Muscle of back (tissue), 13 donors: ENCODE measurements at places on chromosomes 11 and 22. TPM values are rescaled to one million over a fixed set of nuclear protein-coding genes. Genes with fewer than 3 reads are reported as not detected.

DNA sequence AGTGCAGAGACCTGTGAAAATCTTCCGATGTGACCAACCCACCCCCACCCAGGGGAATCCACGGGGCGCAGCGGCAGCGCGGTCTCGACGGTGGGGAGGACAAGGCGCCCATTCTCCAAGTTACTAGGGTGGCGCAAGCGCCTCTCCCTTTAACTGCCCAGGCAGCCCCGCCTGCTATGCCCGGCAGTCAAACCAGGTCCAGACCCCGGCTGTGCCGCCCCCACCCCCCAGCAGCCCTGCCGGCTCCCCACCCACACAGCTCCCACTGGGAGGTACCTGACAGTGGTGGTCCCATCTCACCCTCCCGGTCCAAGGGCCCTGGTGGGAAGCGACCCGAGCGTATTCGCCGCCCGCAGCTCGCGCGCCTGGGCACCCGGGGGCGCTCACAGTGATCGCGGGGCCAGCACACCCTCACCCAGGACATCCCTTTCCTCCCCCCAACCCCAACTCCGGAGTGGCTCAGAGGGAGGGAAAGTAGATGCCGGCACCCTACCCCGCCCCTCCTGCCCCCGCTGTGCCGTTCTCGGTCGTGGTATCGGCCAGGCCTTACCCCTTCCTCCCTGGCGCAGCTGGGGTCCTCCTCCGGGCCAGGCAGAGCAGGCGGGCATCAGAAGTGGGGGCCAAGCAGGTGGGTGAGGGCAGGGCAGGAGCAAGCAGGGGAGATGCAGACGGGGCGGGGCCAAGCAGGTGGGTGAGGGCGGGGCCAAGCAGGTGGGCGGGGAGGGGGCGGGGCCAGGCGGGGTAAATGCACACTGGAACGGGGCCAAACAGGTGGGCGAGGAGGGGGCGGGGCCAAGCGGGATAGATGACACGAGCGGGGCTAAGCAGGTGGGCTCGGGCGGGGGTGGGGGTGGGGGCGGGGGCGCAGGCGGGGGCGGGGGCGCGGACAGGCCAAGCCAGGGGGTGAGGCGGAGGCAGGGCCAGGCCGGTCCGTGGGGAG lies at the start of gene TRPM5:
TRPM5 (minus strand) TSS at position 634 of the 940 bp plus-strand sequence. CDS start 21,478 bp downstream, outside the sequence.
- DNase-seq, result no peak

DNA sequence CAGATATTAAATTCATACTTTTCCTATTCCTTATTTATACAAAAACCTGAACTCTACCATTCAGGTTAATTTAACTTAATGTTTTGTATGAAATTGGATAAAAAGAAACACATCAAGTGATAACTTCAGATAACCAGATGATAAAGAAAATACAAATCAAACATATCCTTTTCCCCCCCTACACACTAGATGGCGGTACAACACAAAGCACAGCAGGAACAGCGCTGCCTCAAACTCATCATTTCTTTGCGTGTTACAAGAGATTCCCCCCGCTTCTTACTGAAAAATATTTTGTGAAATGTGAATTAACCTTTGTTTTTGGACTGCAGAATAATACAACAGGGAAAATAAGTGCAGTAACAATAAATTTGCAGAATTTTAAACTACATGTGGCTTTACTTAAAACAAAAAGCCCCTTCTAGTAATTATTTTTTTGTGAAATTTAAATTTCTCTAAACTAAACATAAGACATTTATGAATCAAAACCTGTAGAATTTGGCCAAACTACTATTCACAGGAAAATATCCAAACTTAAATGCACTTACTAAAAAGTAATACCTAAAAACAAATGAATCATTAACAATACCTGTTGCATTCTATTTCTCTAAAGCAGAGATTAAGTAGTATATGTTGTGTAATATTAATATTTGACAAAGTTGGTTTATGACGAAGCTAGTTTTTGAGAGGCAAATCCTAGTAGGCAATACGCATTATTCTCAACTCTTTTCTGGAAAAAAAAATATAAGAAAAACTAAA lies 74.4 kb downstream of the ARHGAP32 start:
- peak; percentile 78 for DNase-seq

GRCh38 chr11:124900464-124900863 lies 2.8 kb upstream of the ROBO4 start:
- DNase-seq, result no peak

- peak; percentile 57 for DNase-seq
These were observed 378.7 kb upstream of the RAG2 start for GRCh38 chr11:36976741-36977140.

GRCh38 chr11:129894278-129895125 lies 876 bp downstream of the NFRKB start:
- no peak for DNase-seq

GRCh38 chr22:17777005-17777716 lies 2.9 kb upstream of the BID start:
- DNase-seq, result no peak

GRCh38 chr11:30457087-30457486 lies 129.1 kb downstream of the MPPED2 start:
- no peak for DNase-seq

- no peak for DNase-seq
These were observed 6.8 kb downstream of the NHERF4 start for GRCh38 chr11:119192111-119192510.

- no peak for DNase-seq
These were observed 33.6 kb downstream of the PPME1 start for GRCh38 chr11:74204701-74205100.

- DNase-seq, result no peak
These were observed 151.8 kb upstream of the TTC12 start for GRCh38 chr11:113162592-113162962.

GRCh38 chr11:8034106-8034585 lies 46.9 kb upstream of the TUB start:
- no peak for DNase-seq

- DNase-seq, result no peak
These were observed 205.5 kb upstream of the POU2AF2 start for GRCh38 chr11:111039982-111040381.

DNA sequence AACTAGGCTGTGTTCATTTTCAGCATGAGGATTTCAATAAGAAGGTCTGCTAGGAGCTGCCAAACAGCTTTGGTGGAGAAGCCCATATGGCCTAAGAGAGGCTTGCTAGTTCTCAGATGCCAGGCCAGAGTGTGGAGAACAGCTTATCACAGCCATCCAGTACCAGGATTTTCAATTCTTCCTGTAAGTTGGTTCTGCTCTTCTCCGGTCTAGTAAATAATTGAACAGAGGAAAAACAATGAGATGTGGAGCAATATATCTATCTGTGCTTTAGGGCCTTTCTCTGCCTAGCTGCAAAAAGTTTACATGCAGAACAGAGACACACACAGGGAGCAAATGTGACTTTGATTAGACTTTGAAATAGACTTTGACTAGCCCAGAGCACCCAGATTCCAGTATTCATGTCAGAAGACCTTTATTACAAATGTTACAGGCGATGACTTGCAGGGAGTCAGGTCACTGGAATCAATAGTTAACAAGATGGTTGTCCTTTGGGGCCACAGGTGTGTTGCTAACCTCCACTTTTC lies 19.8 kb upstream of the PPP2R1B start:
- no peak for DNase-seq

DNA sequence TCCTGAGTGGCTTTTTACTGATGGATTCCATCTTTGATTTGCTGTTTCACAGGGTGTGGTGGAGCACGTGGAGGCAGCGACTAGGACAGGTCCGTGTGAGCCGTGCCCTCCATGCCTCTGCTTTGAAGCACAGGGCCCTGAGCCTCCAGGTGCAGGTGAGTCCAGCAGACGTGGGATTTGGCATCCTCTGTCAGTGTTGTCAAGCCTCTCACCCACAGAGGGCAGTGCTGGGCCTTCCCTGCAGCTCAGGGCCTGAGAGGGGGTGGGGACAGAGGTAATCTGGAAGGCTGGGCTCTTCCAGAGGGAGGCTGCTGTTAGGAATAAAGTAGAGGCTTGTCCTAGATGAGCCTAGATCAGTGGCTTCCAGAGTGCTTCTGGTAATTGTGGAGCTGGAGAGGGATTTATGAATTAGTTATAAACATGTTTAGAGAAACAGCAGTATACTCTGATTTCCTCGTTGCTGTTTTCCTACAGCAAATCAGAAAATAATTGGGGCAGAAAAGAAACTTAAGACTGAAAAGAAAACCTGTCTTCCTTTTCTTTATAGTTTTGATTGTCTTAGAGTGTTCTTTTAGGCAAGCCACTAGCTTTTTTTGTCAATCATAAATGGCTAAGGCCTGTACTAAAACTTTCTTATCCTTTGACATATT lies 65.0 kb downstream of the SFI1 start:
- DNase-seq, result peak; percentile 81

GRCh38 chr11:85768473-85769146 lies 42.3 kb downstream of the SYTL2 start:
- DNase-seq, result no peak

DNA sequence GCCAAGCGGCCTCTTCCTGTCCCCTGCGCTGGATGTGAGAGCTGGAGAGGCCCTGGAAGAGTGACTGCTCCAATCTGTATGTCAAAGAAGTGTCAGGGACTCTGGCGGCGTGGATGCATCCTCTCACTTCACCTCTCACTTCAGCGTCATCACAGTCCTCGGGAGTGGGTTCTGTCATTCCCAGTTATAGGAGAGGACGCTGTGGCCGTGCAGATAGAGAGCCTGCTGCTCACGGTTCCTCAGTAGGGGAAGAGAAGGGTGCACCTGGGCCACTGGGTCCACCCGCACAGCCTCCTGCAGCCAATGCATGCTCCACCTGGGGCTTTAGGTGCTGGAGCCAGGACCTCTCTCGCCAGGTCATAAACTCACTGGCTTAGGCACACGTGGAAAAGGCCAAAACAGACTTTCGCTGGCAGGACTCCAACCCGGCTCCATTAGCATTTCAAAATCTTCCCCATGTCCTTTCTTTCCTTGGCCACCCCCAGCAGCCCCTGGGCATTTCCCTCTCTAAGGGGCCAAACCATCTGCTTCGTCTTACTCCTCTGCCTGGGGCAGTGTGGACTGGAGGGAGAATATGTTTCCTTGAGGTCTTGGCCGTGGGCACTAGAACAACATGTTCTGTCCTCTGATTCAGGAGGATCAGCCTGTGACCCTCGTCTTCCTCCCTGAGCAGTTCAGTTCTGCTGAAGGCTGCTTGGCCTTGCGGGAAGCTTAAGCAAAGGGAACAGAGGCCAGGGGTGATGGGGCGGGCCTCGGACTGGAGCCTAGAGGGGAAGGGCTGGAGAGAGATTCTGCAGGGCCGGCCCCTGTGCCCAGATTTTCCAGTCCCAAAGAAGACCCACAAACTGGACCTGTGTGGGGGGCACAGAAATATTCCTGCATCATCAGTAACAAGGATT lies 57.8 kb downstream of the ST14 start:
- no peak for DNase-seq

The IL17REL gene
- polyA plus RNA-seq, result not detected

- DNase-seq, result no peak
These were observed 60.3 kb downstream of the SYTL2 start for GRCh38 chr11:85750646-85751045.

The CABP4 gene
- polyA plus RNA-seq, result 1.2 TPM

GRCh38 chr11:19747634-19748033 lies 35.0 kb downstream of the NAV2 start:
- DNase-seq, result no peak

The TMEM151A gene
- polyA plus RNA-seq, result not detected

The PRR5L gene
- 6.1 TPM for polyA plus RNA-seq

DNA sequence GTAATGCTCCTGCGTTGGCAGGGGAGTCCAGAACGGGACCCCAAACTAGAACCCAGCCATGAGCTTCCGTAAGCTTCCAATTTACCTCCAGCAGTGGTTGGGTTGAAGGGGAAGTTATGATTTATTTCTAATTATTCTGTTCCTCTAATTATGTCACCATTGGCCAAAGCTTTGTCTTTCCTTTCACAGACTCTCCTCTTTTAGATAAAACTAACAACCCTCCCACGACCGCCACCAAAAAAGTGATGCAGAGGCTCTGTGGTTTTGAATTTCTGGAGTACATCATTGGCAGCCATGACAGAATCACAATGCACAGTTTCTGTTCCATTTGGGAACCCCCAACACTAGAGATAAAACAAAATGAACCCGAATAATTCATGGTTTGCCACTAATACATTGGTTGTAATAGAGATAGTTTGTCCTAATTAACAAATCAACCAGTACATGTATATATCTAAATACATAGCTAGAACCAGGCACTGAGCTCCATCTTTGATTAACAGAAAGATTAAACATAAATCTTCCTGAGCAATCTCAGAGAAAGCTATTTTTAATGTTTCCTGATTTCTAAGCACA lies 64.3 kb downstream of the ETS1 start:
- no peak for DNase-seq

DNA sequence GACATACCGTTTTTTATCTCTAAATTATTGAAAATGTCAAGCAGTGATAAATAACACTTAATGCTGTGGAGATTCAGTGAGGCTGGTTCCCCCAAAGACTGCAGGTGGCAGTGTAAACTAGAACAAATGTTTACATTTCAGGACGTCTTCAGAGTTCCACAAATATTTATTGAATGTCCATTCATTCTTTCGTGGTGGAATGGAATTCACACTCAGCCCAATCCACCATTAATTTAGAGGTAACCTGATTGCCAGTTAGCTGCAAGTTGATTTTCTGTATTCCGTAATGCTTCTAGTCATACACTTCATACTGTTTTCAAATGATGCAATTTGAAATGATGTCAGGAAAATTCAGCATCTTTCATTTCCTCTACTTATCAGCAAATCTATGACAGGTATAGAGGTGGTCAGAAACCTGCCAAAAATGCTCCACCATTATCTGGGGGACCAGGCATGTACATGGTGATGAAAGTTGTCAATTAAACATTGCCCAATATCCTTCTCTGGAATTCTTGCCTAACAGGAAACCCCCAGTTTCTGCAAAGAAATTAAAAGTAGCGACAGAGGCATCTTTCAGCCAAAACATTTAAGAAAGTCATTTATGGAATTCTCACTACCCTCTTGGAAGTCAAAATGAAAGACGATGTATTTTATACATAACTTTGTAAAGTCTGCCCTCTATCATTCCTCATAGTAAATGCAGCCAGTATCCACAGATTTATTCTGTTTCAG lies 94.3 kb upstream of the BMAL1 start:
- DNase-seq, result peak; percentile 29

GRCh38 chr11:131571571-131571970 lies 201.2 kb downstream of the NTM start:
- DNase-seq, result no peak

GRCh38 chr22:48676266-48677167 lies 1151.2 kb downstream of the BRD1 start:
- no peak for DNase-seq

DNA sequence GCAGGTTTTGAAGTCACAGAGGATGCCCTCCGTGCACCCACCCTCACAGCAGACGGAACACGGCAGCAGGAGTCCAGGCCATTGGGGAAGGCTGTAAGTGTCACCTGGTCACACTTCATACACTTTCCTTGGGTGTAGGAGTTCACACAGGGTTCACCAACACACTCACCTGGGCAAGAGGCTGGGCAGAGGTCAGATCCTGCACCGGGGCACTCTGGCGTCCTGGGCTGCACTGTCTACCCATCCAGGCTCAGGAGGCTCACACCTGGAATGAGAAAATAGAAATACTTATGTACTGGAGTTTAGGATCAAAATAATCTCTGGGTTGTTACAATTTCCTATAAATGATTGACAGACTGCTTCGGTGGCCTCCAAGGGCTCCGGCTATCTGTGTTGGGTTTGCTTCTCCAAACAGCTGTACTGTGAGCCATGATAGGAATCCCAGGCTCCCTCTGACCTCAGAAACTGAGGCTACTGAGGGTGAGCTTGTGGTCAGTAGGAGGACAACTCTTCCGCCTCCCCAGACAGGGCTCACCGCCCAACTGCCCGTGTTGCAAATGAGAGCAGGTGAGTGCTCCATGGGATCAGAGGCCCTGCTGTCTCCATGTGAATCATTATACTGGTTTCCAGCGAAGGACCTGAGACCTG lies 20.1 kb upstream of the CARS1 start:
- no peak for DNase-seq

GRCh38 chr11:70326833-70327232 lies 56.3 kb downstream of the PPFIA1 start:
- DNase-seq, result no peak

- DNase-seq, result peak; percentile 77
These were observed at the start of gene AHNAK for GRCh38 chr11:62546244-62546928. Gene AHNAK, minus strand, starts transcription at chr11:62546806. Its CDS starts 10,708 bp downstream, at chr11:62536098.
